ENCODE measurements at places on chromosomes 12 and 14.
A peak's percentile ranks its signal among the peaks of the same experiment; 100 is the strongest.

- DNase-seq = no peak
These were observed 12.4 kb downstream of the MGST1 start for GRCh38 chr12:16359512-16360491.

GRCh38 chr14:31696378-31696777, 135.2 kb downstream of the NUBPL start:
- DNase-seq = no peak

GRCh38 chr12:112381406-112381882, 787 bp downstream of the HECTD4 start:
- no peak for DNase-seq

DNA sequence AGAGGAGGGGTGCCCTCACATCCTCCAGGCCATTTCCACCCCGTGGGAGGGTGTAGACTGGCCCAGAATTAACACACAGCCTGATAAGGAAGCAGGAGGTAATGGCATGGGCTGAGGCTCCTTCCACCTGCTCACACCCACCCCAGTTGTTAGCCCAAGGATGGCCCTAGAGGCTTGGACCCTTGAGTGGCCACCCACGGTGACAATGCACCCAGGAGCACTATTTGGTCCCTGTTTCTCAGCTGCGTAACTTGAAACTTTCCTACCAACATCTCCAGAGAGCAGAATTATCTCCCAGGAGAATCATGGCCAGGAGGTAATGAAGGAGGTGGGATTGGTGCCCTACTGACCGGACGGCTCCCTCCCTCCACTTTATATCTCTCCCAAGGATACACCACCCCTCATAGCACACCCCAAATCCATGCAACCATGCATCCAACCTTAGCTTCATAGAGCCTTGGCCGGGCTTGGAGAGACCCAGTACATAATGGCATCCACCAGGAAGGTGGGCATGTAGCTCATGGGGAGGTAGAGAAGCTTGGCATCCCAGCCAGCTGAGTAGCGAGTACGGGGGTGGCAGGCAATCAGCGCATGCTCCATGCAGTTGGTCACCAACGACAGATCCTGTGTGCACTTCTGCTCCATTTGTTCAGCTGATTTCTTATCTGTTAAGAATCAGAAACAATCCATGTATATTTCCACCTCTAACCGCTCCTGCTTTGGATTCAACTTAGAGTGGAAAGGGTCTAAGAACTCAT, 5.6 kb downstream of the RDH16 start:
- no peak for DNase-seq

DNA sequence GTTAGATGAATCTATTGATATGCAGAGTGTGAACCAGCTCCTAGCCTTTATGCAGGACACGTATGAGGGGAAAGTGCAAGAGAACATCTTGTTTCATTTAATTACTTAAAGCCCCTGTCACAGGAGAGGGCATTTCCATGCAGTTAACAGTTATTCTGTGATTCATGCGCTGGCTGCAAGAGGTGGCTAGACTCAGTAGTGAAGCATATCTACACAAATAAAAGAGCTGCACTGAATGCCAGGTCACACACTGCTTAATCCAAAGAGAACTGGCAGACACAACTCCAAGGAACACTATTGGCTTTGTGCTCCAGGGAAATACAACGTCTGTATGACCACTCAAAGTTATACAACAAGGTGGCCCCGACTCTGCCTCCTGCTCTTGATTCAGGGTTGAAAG, 394.1 kb downstream of the C12orf75 start:
- peak; percentile 47 for DNase-seq

DNA sequence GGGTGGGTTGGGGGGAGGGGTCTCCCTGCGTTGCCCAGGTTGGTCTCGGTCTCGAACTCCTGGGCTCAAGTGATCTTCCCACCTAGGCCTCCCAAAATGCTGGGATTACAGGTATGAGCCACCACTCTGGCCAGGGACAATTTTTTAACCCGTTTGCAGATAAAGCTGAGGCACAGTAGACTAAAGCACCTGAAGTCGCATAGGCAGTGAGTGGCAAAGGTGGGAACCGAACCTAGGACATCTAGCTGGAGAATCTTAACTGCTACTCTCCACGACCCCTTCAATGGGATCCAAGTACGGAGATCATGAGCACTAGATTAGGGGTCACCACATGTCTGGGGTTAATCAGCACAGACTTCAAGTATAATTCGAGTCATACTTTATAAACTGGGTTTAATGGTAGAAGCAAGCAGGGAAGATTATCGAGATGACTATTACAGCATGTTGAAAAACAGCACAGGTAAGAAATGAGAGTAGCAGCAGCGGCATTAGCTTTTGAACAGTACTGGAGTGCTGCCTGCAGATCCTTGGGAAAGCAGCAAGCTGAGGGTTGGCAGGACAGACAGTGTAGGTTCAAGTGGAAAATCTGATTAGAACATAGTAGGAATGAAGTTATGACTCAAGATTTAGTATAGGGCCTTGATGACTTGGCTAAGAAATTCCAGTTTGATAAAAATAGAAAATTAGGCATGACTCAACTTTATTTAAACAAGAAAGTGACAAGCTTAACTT, 23.9 kb downstream of the NID2 start:
- DNase-seq = no peak
